ENCODE measurements at places on chromosomes 12 and 14. TPM values are rescaled to one million over a fixed set of nuclear protein-coding genes. Genes with fewer than 3 reads are reported as not detected.

Gene LTBP2
- total RNA-seq: 37.4 TPM

Gene SERPINA10
- not detected for total RNA-seq

Gene GLT1D1
- not detected for total RNA-seq

Gene GPR137C
- under 0.01 TPM for total RNA-seq

Gene NYNRIN
- 7.0 TPM for total RNA-seq
